ENCODE measurements at places on chromosomes 7 and 10.

- no peak for DNase-seq
These were observed 33.0 kb upstream of the PLXNA4 start for GRCh38 chr7:132609222-132609621.

- no peak for DNase-seq
These were observed 82.2 kb downstream of the TSPAN12 start for GRCh38 chr7:120775755-120776154.

DNA sequence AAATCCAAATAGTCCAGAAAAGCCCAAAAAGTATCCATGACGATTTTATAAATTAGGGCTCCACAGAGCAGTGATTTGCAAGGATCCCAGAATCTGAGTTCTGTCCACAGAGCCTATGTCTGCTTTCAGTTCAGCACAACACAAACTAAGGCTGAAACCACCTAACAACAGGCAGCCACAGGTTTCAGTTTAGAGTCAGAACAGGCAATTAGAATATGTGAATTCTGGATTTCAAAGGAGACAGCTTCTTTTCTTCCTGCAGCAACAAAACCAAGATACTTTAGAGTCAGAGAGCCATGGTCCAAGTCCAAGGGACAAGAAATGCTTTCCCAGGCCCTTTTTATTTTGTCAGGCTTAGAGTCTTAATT, 23.6 kb downstream of the IFIT3 start:
- peak; percentile 58 for DNase-seq

DNA sequence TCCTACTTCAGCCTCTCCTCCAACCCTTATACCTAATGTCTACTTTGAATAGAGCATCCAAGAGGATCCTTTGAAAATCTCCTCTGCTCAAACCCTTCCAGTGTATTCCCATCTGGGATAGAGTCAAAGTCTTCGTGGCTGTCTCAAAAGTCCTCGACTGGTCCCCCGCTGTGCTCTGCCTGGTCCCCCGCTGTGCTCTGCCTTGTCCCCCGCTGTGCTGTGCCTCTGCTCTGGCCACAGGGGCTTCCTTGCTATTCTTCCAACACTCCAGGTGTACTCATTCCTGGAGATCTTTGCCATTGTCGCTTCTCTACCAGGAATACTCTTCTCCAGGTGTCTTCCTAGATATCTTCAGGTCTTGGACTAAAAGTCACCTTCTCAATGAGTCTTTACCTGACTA, 36.1 kb upstream of the COMMD3 start:
- no peak for DNase-seq

- DNase-seq = peak; percentile 79
These were observed 40.9 kb downstream of the SMURF1 start for GRCh38 chr7:99102809-99103690.

DNA sequence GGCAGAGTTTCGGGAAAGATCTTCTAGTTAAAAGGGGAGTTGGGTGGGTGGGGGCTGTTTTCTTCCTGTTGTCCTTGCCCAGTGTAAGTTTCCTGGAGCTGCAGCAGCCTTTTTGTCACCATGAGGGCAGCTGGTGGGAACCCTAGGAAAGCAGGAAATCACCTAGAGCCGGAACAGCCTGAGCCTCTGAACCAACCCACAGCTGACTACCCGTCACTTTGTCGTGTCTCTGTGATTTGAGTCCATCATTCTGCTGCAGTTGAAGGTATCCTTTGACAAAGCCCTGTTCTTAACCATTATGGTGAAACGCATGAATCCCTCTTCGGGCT, 1.2 kb upstream of the C10orf143 start:
- peak; percentile 34 for DNase-seq

DNA sequence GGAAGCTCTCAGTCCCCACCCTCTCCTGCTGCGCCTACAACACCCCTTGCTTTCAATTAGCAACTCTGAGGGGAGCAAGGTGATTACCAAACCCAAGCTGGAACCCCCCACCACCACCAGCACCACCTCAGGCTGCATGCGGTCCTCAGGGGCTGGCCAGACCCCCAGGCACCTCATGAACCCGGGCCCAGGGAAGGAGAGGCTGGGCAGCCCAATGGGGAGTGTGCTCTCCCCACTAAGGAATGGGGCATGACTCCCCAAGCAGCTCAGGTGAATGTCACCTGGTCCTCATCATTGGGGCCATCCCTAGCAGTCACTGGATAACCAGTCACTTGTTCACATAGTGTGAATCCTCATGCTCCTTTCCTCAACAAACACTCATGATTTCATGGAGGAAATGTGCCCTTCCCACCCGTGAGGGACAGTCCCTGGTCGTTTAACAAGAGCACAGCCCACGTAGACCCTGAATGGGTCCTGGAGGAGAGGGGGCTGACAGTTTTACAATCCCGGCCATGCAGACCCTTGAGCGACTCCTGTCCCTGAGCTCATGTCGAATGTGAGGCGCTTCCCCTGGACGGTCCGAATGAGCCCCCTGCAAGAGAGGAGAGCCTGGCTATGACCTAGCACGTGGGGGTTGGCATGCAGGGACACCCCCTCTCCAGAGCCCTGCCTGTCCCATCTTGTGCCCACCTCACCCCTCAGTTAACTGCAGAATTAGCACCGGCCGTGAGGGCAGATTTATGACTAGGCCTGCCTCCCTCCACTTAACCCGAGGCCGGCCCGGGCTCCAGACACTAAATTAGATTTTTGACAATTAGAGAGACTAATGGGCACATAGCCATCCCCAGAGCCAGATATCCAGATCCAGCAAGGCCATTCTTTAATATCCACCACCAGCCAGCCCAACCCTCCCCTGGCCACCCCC, 29.1 kb downstream of the POLL start:
- no peak for DNase-seq

DNA sequence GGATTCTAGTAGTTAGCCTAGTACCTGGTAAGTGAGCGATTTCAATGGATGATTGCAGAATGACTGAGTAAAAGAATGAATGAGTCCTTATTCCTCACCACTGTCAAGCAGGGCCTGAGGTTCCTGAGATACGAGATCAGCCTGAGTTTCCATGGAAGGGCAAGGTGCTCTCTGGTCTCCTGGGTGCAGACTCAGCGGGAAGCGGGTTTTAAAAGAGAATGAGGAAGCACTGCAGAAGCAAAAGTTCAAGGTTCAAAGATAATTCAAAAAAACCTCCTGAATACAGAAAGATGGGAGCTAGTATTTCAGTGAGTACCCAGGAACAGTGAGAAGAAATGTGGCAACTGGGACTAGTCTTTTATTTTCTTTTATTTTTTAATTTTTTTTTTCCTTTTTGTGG, 4.3 kb downstream of the ZNF3 start:
- no peak for DNase-seq

DNA sequence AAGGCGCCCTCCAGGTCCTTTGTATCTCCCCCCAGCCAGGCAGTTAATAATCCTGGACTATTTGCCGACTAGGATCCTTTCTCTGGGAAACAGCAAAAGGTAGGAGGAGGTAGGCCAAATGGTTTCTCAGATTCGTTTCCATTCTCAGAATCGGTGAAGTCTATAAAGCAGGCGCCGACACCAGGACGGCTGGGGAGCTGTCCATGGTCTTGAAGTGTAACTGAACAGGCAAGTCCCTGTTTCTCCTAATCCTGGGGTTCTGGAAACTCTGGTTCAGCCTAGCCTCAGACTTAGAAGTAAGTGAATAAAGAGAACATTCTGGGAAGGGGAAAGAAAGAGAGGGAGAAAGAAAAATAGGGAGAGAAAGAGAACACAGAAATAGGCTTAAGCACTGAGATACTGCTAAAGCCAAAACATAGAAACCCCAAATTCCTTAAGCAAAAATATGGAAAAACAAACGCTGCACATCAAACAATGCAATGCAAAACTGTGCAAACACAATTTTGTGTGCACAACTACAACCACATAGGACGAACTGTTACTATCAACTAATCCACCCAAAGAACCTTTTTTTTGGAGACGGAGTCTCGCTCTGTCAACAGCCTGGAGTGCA, 11.1 kb upstream of the INA start:
- peak; percentile 41 for DNase-seq
